ENCODE measurements at places on chromosomes 3 and 15. TPM values are rescaled to one million over a fixed set of nuclear protein-coding genes. Genes with fewer than 3 reads are reported as not detected.

- no peaks in the 10 kb centered on the region for H3K27me3 ChIP-seq
- DNase-seq, result no peak
- H3K4me1 ChIP-seq, result peaks cover 29% of the 10 kb centered on the region
- no peak overlapping the region for H3K4me3 ChIP-seq
- H3K27ac ChIP-seq, result no peak overlapping the region
- H3K36me3 ChIP-seq, result no peaks in the 10 kb centered on the region
Measured at GRCh38 chr3:141308588-141309218, 59.6 kb upstream of the ZBTB38 start.

DNA sequence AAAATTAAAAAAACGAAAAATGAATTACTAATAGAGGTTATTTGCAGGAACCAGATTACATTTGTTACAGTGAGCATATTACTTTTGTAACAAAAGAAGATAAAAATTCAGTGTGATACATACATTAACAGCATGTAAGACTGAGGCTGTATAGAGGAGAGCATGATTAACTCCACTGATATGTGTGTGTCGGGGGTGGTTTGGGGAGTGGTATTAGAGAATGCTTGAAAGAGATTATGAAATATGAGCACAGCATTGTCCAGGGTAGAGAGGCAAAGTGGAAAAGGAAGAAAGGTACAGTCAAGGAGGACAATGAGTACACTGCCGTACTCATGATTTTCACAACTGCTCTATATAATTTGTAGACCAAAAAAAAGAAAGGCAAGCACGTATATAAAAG, 62.9 kb upstream of the LRRFIP2 start:
- peaks cover 21% of the 10 kb centered on the region for H3K4me1 ChIP-seq
- H3K27me3 ChIP-seq, result no peaks in the 10 kb centered on the region
- H3K36me3 ChIP-seq, result no peaks in the 10 kb centered on the region
- no peak overlapping the region for H3K4me3 ChIP-seq
- H3K27ac ChIP-seq, result no peak overlapping the region

- no peaks in the 10 kb centered on the region for H3K27me3 ChIP-seq
- H3K4me1 ChIP-seq, result peaks cover 13% of the 10 kb centered on the region
- peak overlapping the region; percentile 16 for H3K4me3 ChIP-seq
- H3K36me3 ChIP-seq, result peaks cover 18% of the 10 kb centered on the region
Measured at GRCh38 chr15:64152507-64153387, 1.2 kb downstream of the SNX22 start.

DNA sequence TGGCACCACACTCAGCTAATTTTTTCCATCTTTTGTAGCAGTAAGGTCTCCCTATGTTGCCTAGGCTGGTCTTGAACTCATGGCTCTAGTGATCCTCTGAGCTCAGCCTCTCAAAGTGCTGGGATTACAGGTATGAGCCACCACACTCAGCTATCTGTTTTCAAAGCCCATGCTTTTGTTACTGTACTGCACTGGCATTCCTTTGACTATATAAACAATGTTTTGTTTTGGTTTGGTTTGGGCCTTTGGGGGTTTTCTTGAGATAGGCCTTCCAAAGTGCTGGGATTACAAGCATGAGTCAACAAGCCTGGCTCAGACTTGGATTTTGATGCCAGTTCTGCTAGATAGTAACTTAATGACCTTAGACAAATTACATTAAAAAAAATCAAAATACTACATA, 89.7 kb upstream of the GK5 start:
- peaks cover 18% of the 10 kb centered on the region for H3K4me1 ChIP-seq
- H3K27me3 ChIP-seq, result no peaks in the 10 kb centered on the region
- DNase-seq, result no peak
- no peak overlapping the region for H3K27ac ChIP-seq

DNA sequence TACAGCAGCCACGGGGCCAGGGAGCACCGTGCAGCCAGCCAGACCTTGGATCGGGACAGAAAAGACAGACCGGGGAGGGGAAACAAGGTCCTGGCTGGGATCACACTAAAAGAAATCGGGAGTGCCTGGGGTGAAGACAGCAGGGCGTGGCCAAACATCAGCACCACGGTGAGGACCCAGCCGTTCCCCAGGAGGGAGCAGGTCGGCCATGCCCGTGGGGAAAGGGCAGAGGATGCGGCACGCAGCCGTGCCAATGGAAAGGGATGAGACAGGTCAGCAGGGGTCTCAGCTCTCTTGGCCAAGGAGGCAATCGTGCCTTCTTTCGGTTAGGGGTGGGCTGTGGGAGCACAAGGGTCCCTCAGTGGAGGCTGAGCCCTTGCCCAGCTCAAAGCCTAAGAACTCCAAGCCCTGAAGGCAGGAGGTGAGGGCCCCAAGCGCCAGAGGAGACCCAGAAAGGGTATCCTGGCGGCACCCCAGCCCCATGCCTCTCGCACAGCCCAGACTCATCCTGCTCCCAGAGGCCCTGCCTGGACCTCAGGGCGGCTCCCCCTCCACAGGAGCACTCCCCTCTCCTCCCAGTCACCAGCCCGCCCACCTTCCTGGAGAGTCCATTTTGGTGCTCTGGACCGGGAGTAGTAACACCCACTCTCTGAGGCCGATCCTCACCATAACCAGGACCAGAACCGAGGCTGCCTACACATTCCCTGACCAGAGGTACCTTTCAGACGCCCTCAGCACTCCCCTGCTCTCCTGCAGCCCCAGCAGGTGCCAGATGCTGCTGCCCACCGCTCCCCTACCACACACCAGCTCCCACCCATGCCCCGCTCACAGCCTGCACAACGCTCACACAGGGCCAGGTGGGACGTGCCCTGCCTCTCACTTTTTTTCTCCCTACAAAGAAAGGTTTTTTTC, 23.2 kb upstream of the OCA2 start:
- no peak for DNase-seq
- no peak overlapping the region for H3K27ac ChIP-seq
- peaks cover 15% of the 10 kb centered on the region for H3K4me1 ChIP-seq
- H3K36me3 ChIP-seq, result peaks cover 17% of the 10 kb centered on the region
- H3K4me3 ChIP-seq, result no peak overlapping the region
- no peaks in the 10 kb centered on the region for H3K27me3 ChIP-seq

- H3K27ac ChIP-seq, result peak overlapping the region; percentile 100
- peaks cover 26% of the 10 kb centered on the region for H3K36me3 ChIP-seq
- DNase-seq, result no peak
- no peak overlapping the region for H3K4me3 ChIP-seq
Measured at GRCh38 chr15:37093480-37094332, 6.6 kb downstream of the MEIS2 start.

GRCh38 chr3:53375019-53375418, 27.7 kb upstream of the DCP1A start:
- no peak overlapping the region for H3K4me3 ChIP-seq
- H3K27me3 ChIP-seq, result peaks cover 7% of the 10 kb centered on the region
- H3K27ac ChIP-seq, result no peak overlapping the region
- DNase-seq, result no peak

DNA sequence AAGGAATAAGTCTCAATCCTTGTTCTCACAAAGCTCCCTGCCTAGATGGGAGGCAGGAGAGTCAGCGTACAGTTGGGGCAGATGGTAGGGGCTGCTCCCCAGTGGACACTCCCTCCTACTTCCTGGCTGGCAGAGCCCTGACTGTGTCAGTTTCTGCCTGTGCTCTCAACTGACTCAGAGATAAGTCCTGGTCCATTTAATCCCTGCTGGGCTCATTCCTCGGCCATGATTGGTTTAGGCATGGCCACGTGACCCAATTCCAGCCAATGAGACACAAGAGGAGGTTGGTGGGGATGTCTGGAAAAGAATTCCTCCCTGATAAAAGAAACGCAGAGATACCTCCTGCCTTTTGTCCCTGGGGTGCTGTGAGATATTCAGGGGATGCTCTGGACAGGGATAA, 118.1 kb upstream of the SLC6A11 start:
- no peak for DNase-seq
- no peak overlapping the region for H3K4me3 ChIP-seq
- H3K27me3 ChIP-seq, result peaks cover 64% of the 10 kb centered on the region
- H3K27ac ChIP-seq, result no peak overlapping the region
- peaks cover 10% of the 10 kb centered on the region for H3K4me1 ChIP-seq
- H3K36me3 ChIP-seq, result no peaks in the 10 kb centered on the region

- H3K27ac ChIP-seq, result no peak overlapping the region
- no peaks in the 10 kb centered on the region for H3K27me3 ChIP-seq
- H3K36me3 ChIP-seq, result peaks cover 3% of the 10 kb centered on the region
Measured at GRCh38 chr15:70916531-70916930, 23.9 kb downstream of the LRRC49 start.

- H3K4me1 ChIP-seq, result peaks cover 33% of the 10 kb centered on the region
- no peak overlapping the region for H3K27ac ChIP-seq
- no peaks in the 10 kb centered on the region for H3K27me3 ChIP-seq
Measured at GRCh38 chr3:191240486-191240885, 41.4 kb downstream of the OSTN start.

DNA sequence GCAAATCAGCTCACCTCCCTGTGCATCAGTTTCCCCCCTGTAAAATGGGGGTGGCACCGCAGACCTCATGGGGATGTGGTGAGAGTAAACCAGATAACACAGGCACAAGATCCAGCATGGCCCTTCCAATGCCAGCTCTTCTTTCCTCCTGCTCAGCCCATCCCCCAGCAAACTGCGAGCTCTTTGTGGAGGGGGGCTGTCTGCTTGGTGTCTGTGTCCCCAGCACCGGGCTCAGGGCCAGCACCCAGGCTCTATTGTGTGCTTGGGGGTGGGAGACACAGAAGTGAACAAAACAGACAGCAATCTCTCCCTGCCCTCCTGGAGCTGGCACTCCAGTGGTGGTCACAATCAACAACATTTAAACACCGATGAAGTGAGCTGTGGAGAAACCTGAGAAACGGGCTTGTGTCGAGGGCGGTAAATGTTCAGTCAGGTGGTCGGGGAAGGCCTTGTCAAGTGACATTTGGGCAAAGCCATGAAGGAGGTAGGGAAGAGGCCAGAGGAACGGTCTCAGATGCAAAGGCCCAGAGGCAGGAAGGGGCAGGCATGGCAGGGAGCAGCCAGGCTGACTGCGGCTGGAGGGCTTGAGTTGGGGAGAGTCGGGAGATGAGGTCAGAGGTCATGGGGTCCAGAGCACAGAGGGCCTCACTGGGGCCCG, 28.4 kb downstream of the GRIP2 start:
- no peak overlapping the region for H3K27ac ChIP-seq
- H3K4me3 ChIP-seq, result no peak overlapping the region

GRCh38 chr3:127719369-127719768, 46.6 kb downstream of the ABTB1 start:
- no peak for DNase-seq
- H3K4me3 ChIP-seq, result no peak overlapping the region
- no peak overlapping the region for H3K27ac ChIP-seq

GRCh38 chr3:99373088-99373845, 265.1 kb upstream of the COL8A1 start:
- no peak for DNase-seq
- no peaks in the 10 kb centered on the region for H3K27me3 ChIP-seq
- peaks cover 22% of the 10 kb centered on the region for H3K36me3 ChIP-seq
- peak overlapping the region; percentile 5 for H3K4me3 ChIP-seq
- H3K27ac ChIP-seq, result peak overlapping the region; percentile 88
- H3K4me1 ChIP-seq, result peaks cover 35% of the 10 kb centered on the region

DNA sequence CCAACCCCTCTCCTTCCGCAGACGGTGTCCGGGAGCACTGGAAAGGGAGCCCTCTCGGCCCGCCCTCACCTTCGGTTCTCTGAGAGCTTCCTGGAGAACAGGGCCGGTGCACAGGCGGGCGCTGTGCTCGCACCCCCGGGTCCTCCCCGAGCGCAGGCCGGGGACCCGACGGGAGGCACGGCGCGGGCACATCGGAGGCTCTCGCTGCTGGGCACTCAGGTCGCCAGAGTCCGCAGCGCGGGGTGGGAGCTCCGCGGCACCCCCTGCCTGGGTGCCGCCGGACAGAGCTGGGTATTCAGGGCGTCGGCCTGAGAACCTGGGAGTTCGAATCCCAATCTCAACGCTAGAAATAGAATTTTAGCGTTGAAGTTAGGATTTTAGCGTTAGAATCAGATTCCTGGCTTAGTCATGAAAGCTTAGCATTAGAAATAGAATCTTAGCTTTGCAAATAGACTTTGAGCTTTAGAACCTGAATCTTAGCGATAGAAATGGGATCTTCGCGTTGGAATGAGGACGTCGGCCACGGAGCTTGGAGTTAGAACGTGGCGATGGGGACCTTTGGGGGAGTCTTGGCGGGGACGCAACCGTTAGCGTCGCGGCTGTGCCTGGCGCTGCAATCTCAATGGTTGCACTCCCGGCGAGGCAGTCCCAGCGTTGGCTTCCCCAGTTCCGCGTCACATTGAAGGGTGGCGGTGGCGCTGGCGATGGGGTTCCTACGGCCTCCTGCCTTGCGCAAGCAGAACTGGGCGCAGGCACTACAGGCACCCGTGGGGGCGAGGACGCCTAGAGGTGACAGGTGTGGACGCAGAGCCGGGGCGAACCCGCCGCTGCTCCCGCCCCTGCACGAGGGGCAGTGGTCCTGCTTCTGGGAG, 549 bp downstream of the TRH start:
- no peak overlapping the region for H3K27ac ChIP-seq
- peaks cover 11% of the 10 kb centered on the region for H3K4me1 ChIP-seq
- peaks cover 1% of the 10 kb centered on the region for H3K36me3 ChIP-seq
- no peak for DNase-seq

GRCh38 chr15:75641603-75642002, 1.6 kb upstream of the IMP3 start:
- H3K4me3 ChIP-seq, result no peak overlapping the region
- no peaks in the 10 kb centered on the region for H3K27me3 ChIP-seq
- no peak for DNase-seq
- H3K36me3 ChIP-seq, result no peaks in the 10 kb centered on the region
- peaks cover 36% of the 10 kb centered on the region for H3K4me1 ChIP-seq

GRCh38 chr3:71062952-71063772, 520.4 kb downstream of the FOXP1 start:
- no peaks in the 10 kb centered on the region for H3K36me3 ChIP-seq
- H3K27me3 ChIP-seq, result no peaks in the 10 kb centered on the region
- peaks cover 66% of the 10 kb centered on the region for H3K4me1 ChIP-seq
- H3K27ac ChIP-seq, result no peak overlapping the region

DNA sequence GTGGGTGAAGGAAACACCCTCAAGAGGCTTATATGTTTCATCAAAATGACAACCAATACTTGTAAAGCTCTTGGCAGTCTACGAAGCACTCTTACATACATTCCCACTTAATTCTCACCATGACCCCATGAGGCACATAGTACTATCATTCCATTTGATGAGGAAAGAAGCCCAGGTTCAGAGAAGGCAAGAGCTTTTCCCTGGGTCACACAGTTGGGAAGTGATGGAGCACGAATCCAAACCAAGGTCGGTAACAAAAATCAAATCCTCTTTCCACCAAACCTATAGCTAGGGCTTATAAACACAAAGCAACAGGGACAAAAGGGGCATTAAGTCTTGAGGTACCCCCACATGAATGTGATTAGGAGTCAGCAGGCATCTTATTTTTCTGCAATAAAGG, 187.1 kb downstream of the UACA start:
- H3K36me3 ChIP-seq, result peaks cover 14% of the 10 kb centered on the region

GRCh38 chr3:58659051-58659675, 7.4 kb downstream of the FAM3D start:
- no peak for DNase-seq
- H3K36me3 ChIP-seq, result no peaks in the 10 kb centered on the region
- peaks cover 9% of the 10 kb centered on the region for H3K27me3 ChIP-seq
- no peak overlapping the region for H3K27ac ChIP-seq
- H3K4me1 ChIP-seq, result peaks cover 3% of the 10 kb centered on the region

Gene TBL1XR1
- total RNA-seq, result 225 TPM

Gene CTXN2
- total RNA-seq, result not detected

Gene CNTN3
- total RNA-seq, result 2.1 TPM

Gene NOX5
- total RNA-seq, result not detected

Measured in chondrocyte (in vitro differentiated cells).